Stimulated activated CD8-positive, alpha-beta memory T cell treated with anti-CD3 and anti-CD28 coated beads, Interleukin-2, amount 100 ng/mL, for 1 hour (primary cell): ENCODE measurements at places on chromosomes 7 and 10.

DNA sequence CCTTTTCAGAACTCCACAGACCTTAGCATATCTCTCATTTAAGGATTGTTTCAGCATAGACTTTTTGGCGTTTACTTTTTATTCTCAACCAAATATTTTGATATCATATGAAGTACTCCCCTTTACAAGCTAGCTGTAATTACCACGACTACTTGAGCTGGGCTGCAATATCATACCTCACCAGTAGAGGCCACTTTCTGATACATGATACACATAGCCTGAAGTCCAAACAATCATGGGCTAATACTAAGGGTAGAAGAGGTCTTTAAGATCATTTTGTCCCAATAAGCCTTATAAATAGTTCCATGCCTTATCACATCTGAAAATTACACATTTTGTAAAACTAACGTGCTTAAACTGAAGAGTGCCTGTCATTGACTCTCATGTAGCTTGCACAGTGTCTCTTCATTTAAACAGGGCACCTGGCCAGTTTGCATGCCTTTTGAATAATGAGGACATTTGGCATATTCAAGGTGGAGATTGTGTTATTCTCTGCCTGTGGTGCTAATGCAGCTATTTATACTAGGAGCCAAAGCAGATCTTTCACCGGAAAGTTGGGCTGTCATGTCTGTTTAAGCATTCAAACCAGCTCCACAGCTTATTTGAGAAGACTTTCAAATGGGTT lies 403.7 kb upstream of the ZMIZ1 start:
- no peak for DNase-seq

- no peak for DNase-seq
Measured at GRCh38 chr7:27125986-27126394, 4.6 kb downstream of the HOXA4 start.

DNA sequence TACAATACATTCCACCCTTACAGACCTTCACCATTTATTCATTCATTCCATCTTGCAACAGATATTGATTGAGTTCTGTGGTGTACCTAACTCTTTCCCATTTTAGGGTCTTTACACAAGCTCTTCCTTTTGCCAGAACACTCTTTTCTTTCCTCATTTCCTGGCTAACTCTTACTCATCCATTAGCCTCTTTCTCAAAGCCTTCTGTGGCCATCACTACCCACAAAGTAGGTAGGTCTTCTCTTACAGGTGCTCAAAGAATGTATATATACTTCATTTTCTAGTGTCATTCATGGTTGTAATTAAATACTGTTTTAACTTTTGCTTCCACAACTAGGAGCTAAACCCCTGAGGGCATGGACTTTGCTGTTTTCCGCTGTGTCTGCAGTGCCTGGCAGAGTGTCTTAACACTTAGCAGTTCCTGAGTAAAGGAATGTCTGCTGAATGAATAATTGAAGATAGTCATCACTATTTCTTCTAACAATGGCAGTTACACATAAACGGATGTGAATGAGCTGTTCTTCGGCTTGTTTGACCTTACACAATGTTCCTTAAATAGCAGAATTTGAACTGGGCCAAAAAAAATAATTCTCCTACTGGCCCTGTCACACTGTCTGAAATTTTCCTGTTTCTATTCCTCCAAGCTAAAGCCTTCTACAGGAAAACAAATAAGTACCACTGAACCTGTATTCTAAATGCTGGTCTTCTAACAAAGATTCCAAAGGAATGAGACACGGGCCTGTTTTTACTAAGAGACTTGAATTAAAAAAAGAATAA lies 15.1 kb downstream of the BCAP29 start:
- DNase-seq, result no peak

- no peak for DNase-seq
Measured at GRCh38 chr7:54596747-54597146, 54.6 kb downstream of the VSTM2A start.
